NCI-H1092 treated with DMSO at 0.1 percent for 48 hours (cell line): ENCODE measurements at places on chromosomes 4 and X.

- peak; percentile 66 for DNase-seq
These were observed 117.8 kb upstream of the NOCT start for GRCh38 chr4:138897811-138898226.

GRCh38 chr4:73729534-73730165, 10.7 kb upstream of the CXCL8 start:
- DNase-seq, result peak; percentile 71

- DNase-seq, result no peak
These were observed 3.9 kb downstream of the RNF128 start for GRCh38 chrX:106730401-106730800.

DNA sequence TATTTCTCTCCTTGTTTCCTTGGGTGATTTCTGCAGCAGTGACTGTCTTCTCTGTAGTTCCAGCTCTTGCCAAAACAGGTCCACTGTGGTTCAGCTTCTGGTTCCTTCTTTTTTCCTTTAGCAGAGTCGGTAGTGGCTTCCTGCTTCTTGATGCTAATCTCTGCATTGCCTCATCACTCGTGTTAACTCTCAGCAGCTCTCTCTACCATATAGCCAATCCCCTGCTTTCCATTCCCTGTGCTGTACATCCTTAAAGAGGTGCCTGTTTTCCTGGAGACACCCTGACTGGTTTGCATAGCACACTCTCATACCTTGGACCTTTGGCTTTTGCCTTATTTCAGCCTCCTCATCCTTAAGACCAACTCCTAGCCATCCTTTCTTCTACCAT, 191.2 kb upstream of the LNX1 start:
- DNase-seq, result no peak

- no peak for DNase-seq
These were observed 8.7 kb upstream of the FAM47A start for GRCh38 chrX:34140816-34141215.

- no peak for DNase-seq
These were observed 1685.3 kb upstream of the TENM3 start for GRCh38 chr4:180557950-180558349.

DNA sequence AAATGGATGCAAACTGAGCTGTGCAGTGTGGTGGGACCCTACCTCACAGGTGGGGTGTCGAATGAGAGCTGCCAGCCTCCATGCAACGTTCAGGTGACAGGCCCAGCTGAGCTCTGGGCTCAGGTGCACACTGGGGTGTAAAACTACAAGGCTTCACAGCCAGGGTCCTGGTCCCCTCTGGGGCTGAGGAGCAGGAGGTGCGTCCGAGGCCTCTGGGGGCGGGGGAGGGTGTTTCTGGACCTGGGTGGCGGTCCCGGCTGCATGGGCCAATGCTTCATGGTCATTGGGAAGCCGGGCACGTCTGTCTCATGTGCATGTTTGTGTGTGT, 26.5 kb upstream of the SORCS2 start:
- no peak for DNase-seq

- no peak for DNase-seq
These were observed 102.4 kb downstream of the KDR start for GRCh38 chr4:55023030-55023429.

- DNase-seq, result no peak
These were observed 863.3 kb downstream of the CENPC start for GRCh38 chr4:66681962-66682361.

DNA sequence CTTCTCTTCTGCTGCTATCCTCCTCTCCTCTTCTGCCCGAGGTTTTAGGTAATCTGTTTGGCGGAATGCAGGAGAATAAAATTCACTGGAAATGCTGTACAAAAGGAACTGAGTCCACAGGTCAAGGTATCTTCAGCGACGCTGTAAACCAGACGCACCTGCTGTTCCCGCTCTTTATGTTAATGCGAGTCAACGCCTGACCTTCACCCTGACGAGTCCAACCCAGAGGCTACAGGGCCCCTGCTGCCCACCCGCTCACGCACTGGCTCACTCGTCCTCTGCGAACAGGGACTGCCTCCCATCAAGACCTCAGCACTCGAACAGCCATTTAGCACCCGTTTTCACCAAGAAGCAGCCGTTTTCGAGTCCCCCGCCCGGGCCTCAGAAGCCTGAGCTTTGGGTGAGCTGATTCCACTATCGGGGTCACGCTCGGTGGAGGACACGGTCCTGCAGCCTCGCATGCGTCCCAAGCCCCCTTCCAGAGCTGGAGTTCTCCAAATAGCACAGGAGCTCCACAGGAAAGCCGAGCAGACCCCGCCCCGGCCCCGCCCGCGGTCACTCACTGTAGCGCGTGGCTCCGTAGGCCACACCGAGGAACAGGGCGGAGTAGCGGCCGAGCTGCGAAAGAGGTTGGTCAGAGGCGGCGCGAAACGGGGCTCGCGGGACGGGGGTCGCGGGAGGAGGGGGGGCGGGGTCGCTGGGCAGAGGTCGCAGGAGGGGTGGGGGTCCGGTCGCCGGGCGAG, 556 bp downstream of the ATP5ME start:
- DNase-seq, result no peak

DNA sequence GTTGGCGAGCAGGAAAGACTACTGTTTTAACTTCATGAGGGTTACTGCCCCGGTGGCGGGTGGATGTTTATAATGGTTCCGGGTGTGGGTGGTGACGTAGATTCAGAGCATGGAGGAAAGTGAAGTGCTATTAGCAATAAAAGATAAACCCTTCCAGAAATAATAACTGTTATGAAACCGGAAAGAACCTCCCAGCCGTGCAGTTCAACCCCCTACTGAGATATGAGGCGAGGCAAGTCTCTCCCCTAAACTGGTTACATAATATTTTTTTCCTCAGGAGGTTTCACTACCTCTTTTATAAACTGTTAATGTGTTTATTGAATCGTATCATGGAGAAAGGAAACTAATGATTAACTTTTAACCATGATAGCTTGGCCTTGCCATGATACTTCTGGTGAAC, 33.9 kb upstream of the STIM2 start:
- DNase-seq, result no peak

DNA sequence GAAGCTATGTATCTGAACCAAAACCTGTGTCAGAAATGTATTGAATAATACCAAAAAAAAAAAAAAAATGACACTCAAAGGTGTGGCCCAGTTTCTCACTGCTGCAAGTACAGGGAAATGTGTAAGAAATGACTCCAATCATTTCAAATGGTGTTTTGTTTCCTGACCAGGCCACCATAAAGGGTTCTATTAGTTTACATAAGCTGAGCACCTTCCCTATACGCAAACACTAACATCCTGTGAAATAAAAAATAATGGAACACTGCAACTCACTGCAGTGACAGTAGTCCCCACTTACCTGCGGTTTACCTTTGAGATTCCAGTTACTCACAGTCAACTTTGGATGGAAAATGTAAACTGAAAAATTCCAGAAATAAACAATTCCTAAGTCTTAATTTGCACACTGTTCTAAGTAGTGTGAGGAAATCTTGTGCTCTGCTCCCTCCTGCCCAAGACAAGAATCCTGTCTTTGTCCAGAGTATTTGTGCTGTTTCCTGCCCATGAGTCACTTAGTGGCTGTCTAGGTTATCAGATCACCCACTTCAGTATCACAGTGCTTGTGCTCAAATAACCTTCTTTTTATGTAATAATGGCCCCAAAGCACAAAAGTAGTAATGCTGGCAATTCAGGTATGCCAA, 265.3 kb downstream of the RCHY1 start:
- DNase-seq, result no peak

- no peak for DNase-seq
These were observed 120.2 kb upstream of the GK2 start for GRCh38 chr4:79528241-79528706.

DNA sequence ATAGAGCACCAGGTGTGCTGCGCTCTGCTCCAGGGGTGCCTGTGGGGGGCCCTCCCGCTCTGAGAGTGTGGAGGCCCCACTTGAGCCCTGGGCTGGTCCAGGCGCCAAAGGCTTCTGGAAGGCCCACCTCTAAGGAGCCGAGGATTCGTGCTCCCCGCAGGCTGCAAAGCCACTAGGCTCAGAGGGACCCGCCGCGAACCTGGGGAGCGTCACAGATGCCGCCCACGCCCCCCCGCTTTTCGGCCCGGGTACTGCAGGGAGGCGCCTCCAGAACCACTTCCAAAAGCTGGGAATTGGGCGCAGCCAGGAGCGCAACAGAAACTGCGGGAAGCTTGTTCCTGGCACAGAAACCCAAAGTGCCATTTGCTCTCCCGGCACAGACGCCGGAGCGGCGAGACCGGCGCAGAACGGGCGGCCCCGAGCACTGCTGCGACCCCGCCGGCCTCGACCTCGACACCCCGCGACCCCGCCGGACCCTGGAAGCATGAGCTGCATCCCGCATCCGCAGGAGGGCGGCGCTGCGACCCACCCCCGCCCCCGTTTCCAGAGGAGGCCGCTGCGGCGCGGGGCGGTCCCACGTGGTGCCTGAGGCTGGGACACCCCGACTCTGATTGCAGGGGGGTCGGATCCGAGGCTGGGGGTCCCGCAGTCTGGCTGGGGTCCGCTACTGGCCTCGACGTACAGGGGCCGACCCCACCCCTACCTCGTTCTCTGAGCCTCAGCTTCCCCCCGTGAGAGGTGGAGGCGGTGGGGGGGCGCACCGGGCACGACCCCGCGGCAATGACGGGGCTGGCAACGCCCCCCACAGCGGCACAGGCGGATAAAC, 30.8 kb downstream of the CPLX1 start:
- peak; percentile 32 for DNase-seq

DNA sequence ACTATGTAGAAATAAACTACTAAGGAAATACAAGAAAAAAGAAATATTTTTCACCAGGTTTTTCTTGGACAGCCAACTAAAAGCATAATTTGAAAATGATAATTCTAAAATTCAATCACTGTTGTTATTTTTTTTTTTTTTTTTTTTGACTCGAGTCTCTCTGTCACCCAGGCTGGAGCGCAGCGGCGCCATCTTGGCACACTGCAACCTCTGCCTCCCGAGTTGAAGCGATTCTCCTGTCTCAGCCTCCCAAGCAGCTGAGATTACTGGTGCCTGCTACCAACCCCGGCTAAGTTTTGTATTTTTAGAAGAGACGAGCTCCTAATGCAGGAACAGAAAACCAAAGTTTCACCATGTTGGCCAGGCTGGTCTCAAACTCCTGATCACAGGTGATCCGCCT, 122.3 kb upstream of the UGT8 start:
- no peak for DNase-seq

DNA sequence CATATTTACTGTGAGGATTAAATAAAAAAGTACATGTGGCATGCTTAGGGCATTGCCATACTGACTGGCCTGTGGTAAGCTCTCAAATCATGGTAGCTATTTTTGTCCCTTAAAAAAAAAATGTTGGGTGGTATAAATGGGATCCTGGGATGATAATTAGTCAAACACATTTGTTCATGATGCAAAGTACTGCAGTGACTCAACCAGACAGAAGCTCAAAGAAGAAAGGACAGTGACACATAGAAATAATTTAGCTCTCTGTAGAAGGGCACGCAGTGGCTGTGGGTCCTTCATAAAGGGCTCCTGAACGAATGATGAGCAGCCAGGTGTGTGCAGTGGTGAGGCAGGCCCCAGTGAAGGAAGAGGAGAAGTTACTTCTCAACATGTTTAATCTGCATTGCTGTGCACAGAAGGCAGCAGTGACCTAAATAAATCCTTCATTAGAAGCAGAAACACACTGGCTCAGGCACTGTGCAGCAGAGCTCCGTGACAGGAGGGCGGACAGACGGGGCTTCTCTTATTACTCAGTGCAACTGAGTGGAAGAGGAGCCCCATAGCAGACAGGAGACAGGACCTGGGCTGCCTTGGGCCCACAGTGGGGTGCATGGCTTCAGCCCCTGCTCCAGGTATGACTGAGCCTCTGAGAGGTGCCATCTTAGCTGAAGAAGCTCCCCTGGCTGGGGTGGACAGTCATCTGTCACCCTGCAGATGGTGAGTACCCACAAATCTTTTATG, 20.3 kb downstream of the HS3ST1 start:
- no peak for DNase-seq

DNA sequence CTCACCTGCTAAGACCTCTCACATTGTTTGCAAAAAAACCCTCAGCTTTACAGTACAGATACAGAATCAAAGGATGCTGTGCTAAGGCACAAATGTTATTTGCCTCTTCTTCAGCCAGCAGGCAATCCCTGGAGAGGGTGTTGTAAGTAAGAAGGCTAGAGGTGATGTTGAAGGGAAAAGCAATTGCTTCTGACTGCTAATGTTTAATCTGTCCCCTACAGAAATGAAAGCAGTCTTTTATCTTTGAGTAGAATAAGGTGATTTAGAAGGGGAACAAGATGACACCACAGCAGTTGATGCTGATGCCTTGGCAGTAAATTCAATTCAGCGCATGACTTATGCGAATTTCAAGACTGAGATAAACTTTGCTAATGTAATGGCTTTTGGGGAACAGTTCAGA, 1064.8 kb upstream of the IGFBP7 start:
- DNase-seq, result no peak

DNA sequence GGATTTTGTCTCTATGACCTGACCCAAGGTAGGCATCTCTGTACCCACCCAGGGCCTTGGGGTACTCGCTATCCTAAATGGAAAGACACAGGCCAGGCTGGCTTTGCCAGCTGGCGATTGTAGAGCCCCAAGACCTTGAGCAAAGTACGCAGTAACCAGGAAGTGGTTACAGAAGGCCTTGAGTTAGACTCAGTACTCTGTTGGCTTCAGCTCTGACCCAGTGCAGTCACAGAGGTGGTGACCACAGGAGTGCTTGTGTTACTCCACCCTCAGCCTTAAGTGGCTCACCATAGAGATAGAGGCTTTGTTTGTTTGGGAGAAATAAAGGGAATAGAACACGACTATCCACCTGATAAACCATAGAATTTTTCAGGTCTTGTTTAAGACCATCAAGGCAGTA, 880.5 kb upstream of the POU3F4 start:
- no peak for DNase-seq

DNA sequence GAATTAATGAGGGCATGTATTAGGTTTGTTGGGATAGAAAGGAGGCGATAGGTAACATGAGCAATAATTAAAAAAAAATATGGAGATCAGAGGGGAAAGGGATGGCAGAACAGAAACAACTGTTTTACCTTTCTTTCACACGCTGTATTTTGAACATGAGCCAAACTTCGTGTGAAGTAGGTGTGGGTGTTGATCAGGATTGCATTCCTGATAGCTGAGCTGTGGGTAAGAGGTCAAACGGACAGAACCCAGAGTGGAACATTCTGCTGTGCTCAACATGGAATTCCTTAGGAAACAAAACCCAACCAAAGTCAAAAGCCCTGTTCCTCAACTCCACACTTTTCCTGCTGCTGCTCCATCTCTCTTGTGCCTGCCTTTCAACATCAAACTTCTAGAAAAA, 162.5 kb upstream of the CASK start:
- DNase-seq, result no peak

GRCh38 chr4:169009286-169010124, 550 bp downstream of the CBR4 start:
- peak; percentile 68 for DNase-seq
